Aorta (tissue), 5 donors: ENCODE measurements at places on chromosomes 12 and 14. TPM values are rescaled to one million over a fixed set of nuclear protein-coding genes. Genes with fewer than 3 reads are reported as not detected.

The LRRK2 gene
- total RNA-seq: 23.3 TPM

The ASCL1 gene
- not detected for total RNA-seq

The IL22 gene
- not detected for total RNA-seq

The SERPINA9 gene
- not detected for total RNA-seq

The IFNG-AS1 gene
- total RNA-seq: 0.54 TPM

The TEX22 gene
- total RNA-seq: 2.1 TPM

The DCN gene
- total RNA-seq: 2,873 TPM

The DNAJC22 gene
- total RNA-seq: 0.24 TPM

The HOXC9 gene
- total RNA-seq: 9.0 TPM

The NANOG gene
- 0.57 TPM for total RNA-seq

The ACOT6 gene
- total RNA-seq: not detected

The ASPG gene
- total RNA-seq: 2.2 TPM

The TRIP11 gene
- 63.5 TPM for total RNA-seq

The SSPN gene
- 109 TPM for total RNA-seq

The RPGRIP1 gene
- 0.39 TPM for total RNA-seq

The PLEKHG7 gene
- total RNA-seq: not detected

The CELA1 gene
- not detected for total RNA-seq

The ARHGAP9 gene
- total RNA-seq: 16.2 TPM

The RNASE12 gene
- not detected for total RNA-seq

The DTX3 gene
- 47.4 TPM for total RNA-seq

The LRRC10 gene
- total RNA-seq: not detected

The FOXJ2 gene
- 29.8 TPM for total RNA-seq

The GNPTAB gene
- 29.1 TPM for total RNA-seq

The LRRC9 gene
- not detected for total RNA-seq

The STAC3 gene
- 3.2 TPM for total RNA-seq

The LIN7A gene
- 5.7 TPM for total RNA-seq
